ENCODE measurements at places on chromosomes 5 and 9.

DNA sequence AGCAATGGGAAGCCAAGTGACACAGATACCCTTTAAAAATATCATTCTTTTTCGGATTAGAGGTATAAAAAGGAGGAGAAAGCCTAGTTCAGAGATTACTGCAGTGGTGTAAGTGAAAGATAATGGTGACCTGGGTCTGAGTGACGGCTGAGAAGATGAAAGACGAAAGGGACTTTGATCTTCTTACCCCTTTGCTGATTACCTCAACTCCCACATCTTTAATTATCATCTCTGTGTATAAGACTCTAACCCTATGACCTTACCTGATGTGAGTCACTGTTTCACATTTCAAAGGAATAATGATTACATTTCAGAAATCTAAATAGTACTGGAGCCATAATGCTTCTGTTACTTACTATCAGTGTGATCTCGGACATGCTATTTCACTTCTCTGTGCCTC lies 21.4 kb upstream of the CCNO start:
- DNase-seq, result no peak

DNA sequence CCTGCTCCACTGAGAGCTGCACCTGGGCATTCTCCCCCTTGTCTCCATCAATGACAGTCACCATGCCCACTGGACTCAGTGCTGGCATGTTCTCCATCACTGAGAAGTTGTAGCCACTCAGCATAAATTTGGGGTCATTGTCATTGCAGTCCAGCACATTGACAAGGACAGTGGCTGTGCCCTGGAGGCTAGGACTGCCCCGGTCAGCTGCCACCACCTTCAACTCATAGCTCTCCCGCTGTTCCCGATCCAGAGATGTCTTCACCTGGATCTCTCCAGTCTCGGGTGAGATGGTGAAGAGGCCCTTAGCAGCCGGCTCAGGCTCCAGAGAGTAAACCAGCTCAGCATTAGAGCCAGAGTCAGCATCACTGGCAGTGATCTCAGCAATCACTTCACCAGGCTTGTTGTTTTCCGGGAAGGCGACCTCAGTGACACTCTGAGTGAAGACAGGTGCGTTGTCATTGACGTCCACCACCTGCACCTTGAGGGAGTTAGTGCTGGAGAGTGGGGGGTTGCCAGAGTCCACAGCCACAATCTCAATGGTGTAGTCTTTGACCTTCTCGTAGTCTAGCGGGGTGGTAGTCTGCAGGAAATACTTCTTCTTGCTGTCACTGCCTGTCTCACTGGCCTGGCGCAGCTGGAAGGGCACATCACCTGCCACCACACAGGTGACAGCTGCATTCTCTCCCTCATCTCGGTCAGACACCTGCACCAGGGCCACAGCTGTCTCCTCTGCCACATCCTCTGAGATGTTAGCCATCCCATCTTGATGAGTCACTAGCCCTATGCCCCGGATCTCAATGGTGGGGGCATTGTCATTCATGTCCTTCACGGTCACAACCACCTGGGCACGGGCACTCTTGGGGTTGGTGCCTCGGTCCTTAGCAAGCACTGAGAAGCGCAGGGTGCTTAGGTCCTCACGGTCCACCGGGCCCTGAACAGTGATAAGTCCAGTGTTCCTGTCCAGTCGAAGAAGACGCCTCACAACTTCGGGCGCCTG lies 13.5 kb downstream of the PCDH1 start:
- DNase-seq, result no peak

DNA sequence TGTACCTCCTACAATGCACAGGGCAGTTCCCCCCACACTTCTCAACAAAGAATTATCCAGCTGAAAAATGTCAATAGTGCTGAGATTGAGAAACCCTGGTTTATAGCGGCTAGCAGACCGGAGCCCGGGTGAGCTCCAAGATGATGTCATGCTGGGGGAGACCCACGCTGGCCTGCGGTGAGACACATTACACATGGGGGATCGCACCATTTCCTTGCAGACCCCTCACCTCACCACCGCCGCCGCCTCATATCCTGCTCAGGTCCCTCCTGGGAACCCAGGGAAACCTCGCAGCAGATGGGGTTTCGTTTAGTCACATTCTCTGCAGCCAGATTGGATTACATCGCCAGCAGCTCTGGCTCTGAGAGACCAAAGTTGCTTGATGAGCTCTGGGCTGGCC lies 14.7 kb upstream of the TNC start:
- DNase-seq, result peak; percentile 7

DNA sequence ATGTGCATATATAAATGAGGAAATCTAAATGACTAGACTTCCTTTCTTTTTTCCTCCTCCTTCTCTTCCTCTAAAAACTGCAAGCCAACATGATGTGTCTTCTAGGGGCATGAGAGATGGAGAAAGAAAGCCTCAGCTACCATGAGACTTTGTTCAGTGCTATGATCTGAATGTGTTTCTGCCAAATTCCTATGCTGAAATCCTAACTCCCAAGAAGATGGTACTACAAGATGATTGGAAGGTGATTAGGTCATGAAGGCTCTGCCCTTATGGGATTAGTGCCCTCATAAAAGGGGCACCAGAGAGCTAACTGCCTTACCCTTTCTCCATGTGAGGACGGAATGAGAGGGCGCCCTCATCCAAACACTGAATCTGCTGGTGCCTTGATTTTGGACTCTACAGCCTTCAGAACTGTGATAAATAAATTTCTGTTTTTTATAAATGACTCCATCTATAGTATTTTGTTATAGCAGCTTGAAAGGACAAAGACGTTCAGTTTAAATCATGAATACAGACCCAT lies 72.2 kb upstream of the IL6ST start:
- DNase-seq, result no peak

GRCh38 chr9:131298816-131299215 lies 9.3 kb downstream of the PLPP7 start:
- DNase-seq, result no peak

GRCh38 chr5:78985725-78986223 lies 664 bp upstream of the ARSB start:
- DNase-seq, result no peak

- DNase-seq, result no peak
Observed at GRCh38 chr5:3709068-3709716, 113.6 kb downstream of the IRX1 start.

DNA sequence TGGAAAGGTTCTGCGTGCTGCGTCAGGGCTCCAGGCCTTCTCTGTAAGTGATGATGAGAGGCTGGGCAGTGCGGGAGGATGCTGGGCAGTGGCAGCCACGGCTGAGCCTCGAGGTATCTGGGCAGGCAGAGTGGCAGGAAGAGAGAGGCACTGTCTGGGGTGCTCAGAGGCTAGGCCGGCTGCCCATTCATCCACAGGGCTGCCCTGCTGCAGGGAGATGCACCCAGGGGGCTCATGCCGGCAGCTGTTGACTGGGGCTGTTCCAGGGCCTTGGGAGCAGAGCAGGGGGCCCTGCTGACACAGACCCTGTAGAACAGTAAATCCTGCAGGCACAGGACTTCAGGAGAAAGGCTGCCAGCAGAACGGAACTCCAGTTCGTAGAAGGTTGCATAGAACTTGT lies 88.8 kb downstream of the BOD1 start:
- no peak for DNase-seq

DNA sequence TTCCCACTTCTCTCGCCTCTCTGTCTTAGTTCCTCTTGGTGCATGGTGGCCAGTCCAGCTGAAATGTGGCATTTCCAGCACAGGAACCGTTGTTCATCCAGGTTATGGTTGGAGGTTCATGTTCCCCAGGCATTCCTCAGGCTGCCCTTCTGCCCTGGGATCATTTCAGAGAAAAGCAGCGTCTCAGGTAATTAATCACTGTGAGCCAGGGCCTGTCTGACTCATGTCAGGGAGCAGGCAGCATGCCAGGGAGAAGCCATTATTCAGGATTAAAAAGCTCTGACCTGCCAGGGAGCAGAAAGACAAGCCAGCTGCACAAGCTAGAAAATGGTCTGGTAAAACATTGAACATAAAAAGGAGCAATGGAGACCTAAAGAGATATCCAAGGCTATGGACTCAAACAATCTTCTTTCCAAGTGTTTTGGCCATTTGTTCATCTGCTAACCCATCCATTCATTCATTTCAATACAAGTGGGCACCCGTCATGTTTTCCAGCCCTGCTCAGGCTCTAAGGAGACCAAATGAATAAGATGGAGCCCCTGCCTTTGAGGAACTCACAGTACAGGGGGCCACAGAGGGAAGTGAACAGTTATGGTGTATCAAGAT lies 241.4 kb downstream of the DRD1 start:
- DNase-seq, result no peak

DNA sequence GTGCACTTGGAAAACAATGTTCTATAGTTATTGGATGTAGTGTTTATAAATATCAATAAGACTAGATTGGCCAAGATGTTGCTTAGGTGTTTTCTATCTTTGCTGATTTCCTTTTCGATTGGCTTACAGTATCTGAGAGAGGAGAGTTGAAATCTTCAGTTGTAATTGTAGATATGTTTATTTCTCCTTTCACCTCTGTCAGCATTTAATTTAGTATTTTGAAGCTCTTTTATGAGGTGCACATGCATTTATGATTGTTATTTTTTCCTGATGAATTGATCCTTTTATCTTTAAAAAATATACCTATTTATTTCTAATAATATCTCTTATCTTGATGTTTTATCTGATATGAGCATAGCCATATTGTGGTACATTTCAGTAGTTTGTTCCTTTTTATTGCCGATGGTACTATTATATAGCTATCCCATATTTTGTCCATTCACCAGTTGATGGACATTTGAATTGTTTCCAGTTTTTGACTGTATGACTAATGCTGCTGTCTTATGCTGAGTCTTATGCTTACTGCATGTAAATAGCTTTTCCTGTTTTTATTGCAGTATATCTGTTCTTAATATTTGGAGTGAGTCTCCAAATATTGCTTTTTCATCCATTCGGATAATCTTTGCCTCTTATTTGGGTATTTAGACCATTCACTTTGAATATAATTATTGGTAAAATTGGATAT lies 34.7 kb downstream of the ERCC6L2 start:
- no peak for DNase-seq

GRCh38 chr9:126451316-126451885 lies 124.8 kb downstream of the MVB12B start:
- no peak for DNase-seq

DNA sequence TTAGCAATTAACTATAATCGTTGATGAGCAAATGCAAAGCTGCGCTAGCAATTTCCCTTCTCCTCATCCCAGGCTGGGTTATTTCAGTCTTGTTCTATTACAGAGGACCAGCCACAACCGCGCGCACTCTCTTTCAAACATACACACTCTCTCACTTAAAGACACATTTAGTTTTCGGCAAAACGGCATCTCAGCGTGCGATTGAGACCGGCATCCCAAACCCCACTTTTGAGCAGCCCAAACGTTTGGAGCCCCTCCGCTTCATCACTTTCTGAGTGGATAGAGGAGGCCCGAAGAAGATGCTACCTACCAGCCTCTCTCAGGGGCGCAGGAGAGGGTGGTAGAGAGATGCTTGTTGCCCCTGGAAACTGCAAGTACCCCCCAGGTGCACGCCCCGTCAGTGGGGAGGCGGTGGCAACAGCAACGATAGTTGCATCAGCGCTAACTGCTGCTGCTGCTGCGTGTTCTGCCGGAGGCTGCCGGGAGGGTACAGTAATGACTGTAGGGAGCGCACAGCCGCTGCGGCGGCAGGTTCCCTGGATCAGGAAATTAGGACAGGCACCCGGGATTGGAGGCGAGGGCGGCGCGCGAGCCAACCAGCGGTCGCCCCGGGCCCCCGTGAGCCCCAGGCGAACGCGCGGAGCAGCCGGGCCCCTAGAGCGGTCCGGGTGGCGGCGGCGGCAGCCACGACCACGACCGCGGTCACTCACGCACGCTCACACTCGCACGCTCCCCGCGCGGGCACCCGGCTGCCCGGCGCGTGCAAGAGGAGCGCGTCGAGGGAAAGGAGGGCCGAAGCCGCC lies 467 bp upstream of the VLDLR start:
- DNase-seq, result peak; percentile 67

GRCh38 chr5:173291722-173292658 lies 36.2 kb downstream of the STC2 start:
- DNase-seq, result no peak

DNA sequence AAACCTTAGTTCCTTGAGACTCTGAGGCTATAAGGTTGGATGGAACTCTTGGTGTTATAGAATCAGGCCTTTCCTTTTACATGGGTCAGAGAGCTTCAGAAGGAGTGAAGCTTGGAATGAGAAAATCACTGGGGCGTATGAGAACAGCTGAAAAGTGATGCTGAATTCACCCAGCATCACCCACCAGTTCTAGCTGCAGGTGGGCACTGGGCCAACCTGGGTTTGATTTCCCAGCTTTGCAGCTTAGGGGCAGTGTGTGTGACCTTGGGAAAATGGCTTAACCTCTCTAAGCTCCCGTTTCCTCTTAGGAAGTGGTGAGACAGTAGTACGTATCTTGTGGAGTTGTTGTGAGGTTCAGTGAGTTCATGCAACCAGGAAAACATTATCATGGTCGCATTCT lies 10.7 kb downstream of the PCDH12 start:
- no peak for DNase-seq

GRCh38 chr9:79769476-79770275 lies 197.9 kb downstream of the TLE4 start:
- no peak for DNase-seq

DNA sequence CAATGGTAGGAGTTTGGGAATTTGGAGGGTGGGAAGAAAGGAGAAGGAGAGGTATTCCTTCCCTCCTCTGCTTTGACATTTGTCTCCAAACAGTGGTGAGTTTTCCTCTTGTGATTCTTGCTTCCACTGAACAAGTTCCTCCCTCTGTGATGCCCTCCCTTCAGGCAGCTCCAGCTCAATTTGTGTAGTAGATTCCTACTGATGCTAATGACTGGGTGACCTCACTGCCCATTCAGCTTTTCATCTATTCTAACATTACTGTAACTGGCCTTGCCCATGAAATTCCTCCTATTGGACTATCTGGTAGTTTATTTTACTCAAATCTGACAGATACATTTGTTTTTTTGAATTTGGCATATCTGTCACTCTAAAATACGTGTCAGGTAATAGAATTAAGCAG lies 121.4 kb downstream of the NFIB start:
- DNase-seq, result no peak

- peak; percentile 82 for DNase-seq
Observed at GRCh38 chr9:137064027-137064879, 6.1 kb downstream of the SAPCD2 start.

GRCh38 chr5:178624631-178625546 lies 2.0 kb downstream of the CLK4 start:
- no peak for DNase-seq

- no peak for DNase-seq
Observed at GRCh38 chr9:128909859-128910258, 10.9 kb upstream of the PHYHD1 start.

GRCh38 chr5:3051400-3051799 lies 299.9 kb upstream of the IRX2 start:
- DNase-seq, result no peak

DNA sequence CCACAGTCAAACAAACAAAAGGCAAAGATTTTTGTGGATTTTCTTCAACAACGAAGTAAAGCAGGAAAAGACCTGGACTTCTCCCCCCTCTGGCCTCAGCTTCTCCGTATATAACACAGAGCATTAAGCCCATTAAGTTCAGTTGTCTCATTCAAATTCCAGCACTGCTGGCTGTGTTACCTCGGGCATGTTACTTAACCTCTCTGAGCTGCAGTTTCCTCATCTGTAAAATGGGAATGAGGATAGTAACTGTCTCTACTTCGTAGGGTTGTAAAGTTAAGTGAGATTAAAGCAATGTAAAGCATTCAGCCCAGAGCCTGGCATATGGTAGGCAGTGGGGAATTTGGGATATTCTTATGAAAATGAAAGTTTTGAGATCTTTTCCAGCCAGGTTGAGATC lies 92.7 kb upstream of the SMIM23 start:
- no peak for DNase-seq
